ENCODE measurements at places on chromosomes 1 and 21.

DNA sequence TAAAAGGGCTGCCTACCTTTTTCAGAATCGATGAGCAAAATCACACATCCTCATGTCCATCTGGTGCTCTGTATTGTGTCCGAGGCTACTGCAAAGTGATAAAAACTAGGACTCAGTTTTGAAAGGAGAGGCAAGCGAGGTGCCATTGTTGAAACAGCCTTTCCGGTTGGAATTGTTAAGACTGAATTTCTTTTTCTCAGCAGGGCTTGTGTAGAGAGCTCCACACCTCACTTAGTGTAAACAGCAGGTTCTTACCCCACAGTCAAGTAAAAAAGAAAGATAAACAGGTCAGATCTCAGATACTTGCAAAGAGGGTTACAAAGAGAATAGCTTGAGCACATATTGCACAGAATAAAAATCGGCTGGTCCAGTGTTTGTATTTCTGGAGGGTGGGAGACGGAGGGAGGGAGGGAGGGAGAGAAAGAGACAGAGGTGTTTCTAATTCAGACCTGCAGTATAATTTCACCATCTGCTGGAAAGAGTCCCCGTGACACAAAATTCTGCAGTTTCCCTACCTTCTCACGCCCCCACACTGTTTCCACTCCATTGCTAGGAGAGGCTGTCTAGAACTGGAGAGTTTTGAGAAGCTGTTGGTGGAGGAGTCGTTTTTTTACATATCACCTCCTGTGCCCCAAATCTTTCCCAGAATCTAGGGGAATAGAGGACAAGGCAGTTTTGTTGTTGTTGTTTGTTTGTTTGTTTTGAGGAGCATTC, 82.5 kb downstream of the EDEM3 start:
- DNase-seq, result no peak

GRCh38 chr1:107358619-107359327, 217.9 kb downstream of the NTNG1 start:
- no peak for DNase-seq

GRCh38 chr1:25031966-25032667, 102.0 kb upstream of the RUNX3 start:
- DNase-seq, result peak; percentile 61

- DNase-seq, result no peak
Measured at GRCh38 chr1:40630488-40631223, 34.8 kb downstream of the RIMS3 start.

- DNase-seq, result no peak
Measured at GRCh38 chr1:87064309-87064708, 149.9 kb downstream of the HS2ST1 start.

GRCh38 chr1:228513236-228513900, 26.2 kb downstream of the RNF187 start:
- DNase-seq, result no peak

- DNase-seq, result no peak
Measured at GRCh38 chr1:216560527-216560926, 137.3 kb upstream of the USH2A start.

DNA sequence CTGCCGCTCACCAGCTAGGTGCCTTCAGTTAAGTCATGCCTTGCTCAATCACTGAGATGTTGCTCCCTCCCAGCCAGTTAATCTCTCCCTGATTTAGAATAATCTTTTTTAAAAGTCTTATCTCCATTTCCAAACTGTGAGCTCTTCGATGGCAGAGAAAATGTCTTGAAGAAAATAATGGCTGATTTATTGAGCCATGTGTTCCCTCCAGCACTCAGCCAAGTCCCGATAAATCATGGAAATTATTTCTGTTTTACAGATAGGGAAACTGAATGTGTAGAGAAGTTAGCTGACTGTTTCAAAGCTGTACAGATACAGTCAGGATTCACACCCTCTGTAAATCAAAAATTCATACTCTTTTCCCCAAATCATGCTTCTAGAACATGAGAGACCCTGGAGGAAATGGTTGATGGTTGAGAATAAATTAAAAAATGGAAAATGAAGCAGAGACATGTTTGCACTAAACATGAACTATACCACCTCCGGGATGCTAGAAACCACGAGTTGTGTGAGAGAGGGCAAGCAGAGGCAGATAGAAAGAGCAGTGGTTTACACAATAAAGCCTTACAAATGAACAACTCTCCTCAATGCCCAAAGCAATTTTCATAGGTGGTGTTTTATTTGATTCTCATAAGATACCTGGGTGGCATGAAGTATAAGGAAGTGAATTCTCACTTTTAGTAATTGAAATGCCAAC, 376.4 kb downstream of the PLPP3 start:
- no peak for DNase-seq

DNA sequence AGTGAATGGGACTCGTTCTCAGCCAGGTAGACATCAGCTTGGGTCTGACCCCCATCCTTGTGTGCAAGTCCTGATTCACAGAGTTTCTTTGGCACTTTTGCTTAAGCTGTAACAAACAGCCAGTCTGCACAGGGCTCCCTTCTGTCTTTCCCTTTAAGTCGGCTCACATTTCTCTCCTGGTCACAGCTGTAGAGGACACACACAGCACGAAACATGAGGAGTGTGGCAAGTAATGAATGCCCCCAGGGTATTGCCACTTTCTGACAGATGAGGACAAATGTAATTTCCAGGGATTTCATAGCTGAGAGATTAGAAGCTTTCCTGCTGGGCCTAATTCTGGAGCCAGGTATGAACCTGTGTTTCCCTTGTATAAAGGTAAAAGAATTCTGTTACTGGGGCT, 423.5 kb downstream of the KIF26B start:
- no peak for DNase-seq

DNA sequence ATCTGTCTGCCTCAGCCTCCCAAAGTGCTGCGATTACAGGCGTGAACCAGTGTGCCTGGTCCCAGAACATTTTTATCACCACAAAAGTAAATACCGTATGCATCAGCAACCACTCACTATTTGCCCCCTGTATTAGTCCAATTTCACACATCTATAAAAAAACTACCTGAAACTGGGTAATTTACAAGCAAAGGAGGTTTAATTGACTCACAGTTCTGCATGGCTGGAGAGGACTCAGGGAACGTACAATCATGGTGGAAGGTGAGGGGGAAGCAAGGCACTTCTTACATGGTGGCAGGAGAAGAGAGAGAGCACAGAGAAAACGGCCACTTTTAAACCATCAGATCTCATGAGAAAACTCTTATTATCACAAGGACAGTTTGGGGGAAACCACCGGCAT, 25.6 kb upstream of the CTH start:
- DNase-seq, result no peak

GRCh38 chr1:184896000-184896399, 78.3 kb downstream of the NIBAN1 start:
- no peak for DNase-seq

DNA sequence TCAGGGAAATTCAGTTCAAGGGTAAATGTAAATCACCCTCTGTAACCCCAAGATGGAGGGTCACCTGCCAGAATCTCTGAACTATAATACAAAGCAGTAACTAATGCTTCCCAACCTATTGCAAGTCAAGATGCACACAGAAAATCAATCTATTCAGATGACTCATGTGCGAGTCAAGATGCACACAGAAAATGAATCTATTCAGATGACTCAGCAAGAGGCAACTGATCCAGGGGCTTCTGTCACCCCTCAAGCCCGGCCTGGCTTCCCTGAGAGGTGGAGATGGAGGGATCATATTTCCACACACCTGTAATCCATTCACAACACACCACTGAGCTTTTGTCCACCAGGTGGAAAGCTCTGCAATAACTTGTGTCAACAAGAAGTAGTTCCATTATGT, 17.4 kb upstream of the HIVEP3 start:
- DNase-seq, result peak; percentile 43

DNA sequence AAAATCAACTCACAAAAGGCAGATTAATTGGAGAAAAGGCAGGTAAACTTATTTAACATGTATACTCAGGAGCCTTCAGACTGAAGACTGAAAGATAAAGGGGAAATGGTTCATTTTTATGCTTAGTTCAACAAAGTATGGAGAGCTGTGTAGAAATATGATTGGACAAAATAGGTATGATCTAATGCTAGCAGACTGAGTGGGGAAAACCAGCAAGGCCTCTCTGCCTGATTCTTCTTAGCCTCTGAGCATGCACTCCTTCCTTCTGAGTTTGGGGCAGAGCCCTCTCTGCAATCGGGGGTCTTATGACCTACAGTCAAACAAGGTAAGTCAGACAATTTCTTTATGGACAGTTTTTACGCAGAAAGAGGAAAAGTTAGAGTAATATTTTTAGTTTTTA, 38.8 kb upstream of the SUCO start:
- DNase-seq, result no peak

GRCh38 chr1:34378968-34379856, 202.5 kb downstream of the C1orf94 start:
- no peak for DNase-seq
